Stimulated activated CD4-positive, alpha-beta T cell treated with anti-CD3 and anti-CD28 coated beads, Interleukin-1b, Interleukin-23, amount 100 ng/mL, for 1 hour (primary cell): ENCODE measurements at places on chromosomes 16 and 17.

DNA sequence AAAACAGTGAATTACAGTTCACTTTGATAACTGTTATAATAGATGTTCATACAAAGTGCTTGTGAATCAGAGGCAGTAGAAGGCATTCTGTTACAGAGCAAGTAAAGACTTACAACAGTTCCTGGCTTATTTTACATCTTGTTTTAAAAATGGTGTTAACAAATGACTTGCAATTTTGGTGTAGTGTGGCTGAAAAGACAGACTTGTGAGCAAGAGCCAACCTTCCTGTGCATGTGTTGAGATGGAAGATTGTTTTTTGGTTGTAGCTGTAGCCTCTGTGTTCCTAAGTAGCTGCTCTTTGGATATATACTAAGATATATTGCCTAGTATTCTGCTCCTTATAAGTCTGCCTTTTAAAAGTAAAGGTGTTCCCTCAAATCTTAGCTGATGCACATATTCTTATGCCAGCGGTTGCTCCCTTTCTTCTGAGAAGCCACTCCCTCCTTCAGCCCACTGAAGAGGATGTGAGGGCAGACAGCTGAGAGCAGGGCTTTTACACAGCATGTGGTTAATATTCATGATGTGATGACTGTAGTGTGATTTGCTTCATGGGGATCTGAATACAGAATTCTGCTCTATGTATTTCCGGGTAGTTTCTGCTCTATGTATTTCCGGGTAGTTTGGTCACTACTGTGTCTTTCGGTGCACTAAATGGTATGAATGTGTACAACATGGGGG, 182.3 kb downstream of the PHKB start:
- DNase-seq, result no peak

- DNase-seq, result no peak
Observed at GRCh38 chr16:20325005-20325404, 2.3 kb downstream of the GP2 start.

DNA sequence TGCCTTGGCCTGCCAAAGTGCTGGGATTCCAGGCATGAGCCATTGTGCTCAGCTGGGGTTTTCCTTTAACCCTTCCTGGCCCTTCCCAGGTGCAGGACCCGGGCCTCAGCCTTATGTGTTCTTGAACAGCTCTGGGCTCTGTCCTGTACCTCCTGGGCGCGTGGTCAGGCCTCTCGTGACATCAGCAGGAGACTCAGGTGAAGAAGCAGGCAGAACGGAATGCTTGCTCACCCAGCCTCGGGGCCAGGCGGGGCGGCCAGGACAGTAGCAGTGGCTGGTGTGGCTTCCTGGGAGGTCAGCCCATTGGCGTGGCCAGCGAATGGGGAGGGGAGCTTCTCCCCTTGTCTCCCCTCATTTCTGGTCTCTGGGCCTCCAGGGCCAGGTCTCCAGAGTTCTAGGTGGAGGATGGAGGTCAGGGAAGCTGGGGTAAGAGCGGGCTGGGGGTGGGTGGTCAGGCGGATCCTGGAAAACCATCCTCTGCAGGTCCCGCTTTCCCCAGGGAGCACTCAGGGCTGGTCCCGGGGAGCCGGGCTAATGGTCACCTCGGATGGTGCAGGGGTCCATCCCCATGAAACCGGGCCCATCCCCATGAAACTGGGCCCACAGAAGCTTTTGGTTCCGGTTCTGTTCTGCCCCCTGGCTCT, 281.5 kb downstream of the SEC14L1 start:
- no peak for DNase-seq

GRCh38 chr16:10206215-10206614, 24.0 kb upstream of the GRIN2A start:
- DNase-seq, result no peak

DNA sequence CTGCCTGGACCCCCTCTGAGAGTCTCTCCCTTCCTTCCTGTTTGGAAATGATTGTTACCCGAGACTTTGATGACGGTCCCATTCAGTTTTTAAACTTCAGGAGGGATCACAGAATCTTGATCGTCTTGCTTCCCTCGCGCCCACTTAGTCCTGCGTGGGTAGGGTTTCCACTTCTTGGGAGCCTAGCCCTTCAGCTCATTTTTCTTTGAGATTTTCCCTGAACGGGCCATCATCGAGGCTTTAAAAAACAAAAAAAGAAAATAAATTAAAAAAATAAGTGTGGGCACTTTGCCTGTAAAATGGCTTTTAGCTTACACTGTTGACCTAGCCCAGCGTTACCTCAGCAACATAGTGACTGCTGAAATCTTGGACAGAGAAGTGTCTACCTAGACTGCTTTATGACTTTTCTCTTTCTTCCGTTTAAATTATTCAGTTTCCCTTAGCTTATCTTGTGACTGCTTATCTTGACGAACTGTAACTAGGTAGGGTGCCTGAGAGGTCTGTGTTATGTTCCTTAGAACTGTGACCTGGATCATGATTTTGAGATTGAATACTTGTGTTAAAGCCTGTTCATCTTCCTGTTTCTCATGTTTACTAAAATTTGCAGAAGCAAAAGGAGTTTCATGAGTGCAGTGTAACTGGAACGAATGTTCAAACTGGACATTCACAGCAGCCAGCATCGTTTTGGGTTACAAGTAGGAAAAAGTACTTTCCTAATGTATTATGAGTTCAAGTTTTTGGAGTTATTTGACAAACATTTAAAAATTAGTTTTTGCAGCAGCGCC, 874 bp downstream of the WWP2 start:
- DNase-seq, result no peak

- no peak for DNase-seq
Observed at GRCh38 chr17:69066482-69066881, 5.8 kb upstream of the ABCA9 start.

DNA sequence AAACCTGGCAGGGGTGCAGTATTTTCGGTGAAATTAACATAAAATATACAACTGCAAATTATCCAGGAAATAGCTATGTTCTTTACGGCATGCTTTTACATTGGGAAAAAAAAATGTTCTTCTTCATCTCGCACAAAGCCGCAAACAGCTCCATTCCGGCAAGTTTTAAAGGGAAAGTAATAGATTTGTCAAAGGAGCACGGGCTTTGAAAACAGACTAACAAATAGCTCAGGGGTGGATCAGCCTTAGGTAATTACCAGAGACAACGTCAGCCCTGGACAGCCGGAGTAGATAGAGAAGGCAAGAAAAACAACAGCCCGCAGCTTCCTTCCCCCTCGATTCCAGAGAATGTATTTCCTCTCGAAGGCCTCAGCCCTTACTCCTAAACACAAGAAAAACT, 222.5 kb downstream of the C16orf78 start:
- DNase-seq, result no peak

DNA sequence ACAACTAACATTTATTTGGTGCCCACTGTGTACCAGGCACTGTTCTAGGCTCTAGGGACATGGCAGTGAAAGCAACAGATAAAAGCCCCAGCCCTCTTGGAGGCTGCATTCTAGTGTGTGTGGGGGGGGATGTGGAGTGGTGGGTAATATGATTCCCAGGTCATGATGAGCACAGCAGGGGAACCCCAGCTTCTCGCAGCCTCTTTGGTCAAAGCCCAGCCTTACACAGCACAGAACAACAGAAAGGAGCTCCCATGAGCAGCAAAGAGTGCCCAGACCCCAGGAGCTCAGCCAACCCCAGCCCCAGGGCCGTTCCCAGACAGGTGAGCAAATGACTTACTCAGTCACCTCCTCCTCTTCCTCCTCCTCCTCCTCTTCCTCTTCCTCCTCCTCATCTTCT, 21.9 kb downstream of the CNGB1 start:
- no peak for DNase-seq

DNA sequence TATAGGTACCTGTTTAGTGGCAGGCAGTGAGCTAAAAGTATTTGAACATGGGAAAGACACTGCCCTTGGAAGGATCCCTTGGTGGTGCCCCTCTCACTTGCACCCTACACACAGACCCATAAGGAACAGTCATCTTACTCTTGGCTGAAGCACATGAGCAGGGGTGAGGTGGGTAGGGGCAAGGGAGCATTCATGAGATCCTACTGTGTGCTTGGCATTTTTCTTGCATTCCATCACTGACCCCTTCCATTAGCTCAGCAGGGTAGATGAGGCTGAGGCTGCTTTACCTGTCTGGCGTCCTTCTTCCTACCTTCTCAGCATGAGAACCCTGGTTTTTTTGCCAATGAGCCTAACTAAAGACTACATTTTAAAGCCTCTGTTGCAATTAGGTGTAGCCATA, 48.3 kb downstream of the CCT6B start:
- no peak for DNase-seq

DNA sequence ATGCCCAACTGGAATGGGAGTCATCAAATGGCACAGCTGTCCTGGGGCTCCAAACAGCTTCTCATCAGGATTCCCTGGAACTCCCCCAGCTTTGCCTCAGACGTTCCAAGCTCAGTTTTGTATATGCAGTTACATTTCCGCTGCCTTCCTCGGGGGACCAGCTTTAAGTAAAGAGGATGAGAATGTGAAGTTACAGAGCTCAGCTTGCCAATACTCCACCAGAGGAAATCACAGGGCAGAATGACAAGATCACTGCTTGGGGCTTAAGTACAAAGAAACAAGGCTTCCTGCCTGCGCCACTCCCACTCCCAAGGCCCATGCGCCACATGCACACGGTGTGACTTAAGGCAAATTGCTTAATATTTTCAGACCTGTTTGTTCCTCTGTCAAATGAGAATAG, 272.4 kb upstream of the CDH11 start:
- DNase-seq, result no peak

DNA sequence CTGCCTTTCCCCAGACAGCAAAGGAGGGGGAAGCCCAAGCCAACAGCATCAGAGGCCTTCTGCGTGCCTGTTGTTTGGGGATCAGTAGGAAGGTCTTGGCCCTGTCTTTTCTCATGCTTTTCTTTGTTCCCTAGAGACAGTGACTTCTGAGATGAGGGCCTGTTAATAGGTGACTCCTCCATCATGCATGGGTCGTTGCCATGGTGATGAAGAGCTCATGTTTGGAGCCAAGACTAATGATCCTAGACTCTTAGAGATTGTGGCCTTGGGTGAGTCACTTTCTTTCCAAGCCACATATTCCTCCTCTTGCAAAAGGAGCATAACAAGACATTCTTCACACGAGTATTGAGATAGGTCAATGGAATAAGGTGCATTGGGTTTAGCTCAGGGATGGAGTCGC, 201.1 kb upstream of the ASIC2 start:
- no peak for DNase-seq

DNA sequence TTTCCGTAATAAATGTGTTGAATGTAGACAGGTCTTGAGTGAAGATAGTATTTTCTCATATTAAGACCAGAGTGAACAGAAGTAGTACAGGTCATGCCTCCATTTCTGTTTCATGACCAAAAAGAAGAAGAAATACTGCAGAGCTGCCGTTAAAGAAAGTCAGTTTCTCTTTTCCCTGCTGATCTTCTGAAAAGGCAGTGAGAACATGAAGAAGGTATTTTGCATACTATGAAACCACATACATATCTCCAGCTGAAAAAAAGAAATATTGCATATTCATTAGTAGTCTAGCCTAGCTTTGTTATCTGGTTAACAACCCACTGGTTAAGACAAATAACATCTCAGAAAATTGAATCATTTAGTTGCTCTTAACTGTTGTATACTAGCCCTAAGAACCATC, 138.4 kb downstream of the PHKB start:
- no peak for DNase-seq

- no peak for DNase-seq
Observed at GRCh38 chr16:87050142-87050541, 267.1 kb downstream of the C16orf95 start.

GRCh38 chr17:47959825-47960655, 2.4 kb upstream of the PRR15L start:
- DNase-seq, result no peak
